ENCODE measurements at places on chromosomes 5 and 9. TPM values are rescaled to one million over a fixed set of nuclear protein-coding genes. Genes with fewer than 3 reads are reported as not detected.
A peak's percentile ranks its signal among the peaks of the same experiment; 100 is the strongest.

RNF183 gene
- not detected for total RNA-seq

GRCh38 chr5:39464088-39464487, 39.3 kb upstream of the DAB2 start:
- DNase-seq: no peak

DNA sequence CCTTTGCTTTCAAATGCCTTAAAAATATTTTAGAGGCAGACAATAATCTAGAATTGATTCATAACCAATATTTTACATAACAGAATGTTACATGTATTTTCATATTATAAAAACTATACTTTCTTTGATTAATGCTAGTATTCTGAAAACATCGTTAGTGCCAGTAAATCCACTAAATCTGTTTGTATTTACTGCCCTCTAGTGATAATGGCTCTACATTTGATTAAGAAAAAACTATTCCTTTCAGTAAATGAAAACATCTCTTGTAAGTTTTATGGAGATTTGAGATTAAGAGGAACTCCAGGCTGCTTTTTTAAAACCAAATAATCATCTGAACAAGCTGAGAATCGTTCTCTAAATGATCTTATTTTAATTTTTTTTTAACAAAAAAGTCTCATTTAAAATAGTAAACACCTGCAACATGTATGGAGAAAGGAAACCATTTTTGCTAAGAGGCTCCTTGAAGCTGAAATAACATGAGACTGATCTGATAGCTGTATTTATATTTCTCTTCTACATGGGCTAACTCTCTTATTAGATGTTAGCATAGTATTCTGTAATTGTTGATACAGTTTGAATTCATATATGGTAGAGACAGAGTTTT, 424.7 kb downstream of the RAB3C start:
- DNase-seq: no peak

DNA sequence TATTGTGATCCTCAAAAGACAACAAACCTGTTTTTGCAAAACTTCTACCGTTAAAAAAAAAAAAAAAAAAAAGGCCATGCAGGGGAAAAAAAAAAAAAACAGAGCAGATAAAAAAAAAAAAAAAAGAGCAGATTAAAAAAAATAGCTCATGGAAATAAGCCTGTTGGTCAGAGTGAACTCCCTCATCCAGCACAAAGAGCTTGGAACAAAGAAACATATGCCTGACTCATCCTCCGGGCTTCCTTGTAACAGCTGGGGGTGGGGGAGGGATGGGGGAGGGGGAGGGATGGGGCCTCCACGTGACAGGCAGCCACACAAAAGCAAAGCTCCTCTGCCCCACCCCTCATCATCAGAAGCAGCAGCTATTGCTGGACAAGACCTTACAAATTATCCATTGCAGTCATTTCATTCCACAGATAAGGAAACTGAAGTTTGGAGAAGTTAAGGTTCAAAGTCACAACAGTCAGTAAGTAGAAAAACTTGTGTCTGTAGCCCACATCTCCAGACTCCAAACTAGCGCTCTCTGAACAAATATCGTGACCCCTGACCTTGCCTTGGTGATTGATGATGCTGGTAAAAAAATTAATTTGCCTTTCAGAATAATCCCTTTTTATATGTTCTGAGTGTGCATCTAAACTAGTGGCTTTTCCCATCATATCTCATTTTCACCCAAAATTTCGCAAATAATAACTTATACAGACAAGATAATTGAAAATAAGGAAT, 38.9 kb downstream of the SLC35D2 start:
- DNase-seq: no peak

- peak; percentile 45 for DNase-seq
These were observed 4.7 kb upstream of the TEX53 start for GRCh38 chr9:114662081-114662989.
